ENCODE measurements at places on chromosomes 2 and 18.
A peak's percentile ranks its signal among the peaks of the same experiment; 100 is the strongest.

DNA sequence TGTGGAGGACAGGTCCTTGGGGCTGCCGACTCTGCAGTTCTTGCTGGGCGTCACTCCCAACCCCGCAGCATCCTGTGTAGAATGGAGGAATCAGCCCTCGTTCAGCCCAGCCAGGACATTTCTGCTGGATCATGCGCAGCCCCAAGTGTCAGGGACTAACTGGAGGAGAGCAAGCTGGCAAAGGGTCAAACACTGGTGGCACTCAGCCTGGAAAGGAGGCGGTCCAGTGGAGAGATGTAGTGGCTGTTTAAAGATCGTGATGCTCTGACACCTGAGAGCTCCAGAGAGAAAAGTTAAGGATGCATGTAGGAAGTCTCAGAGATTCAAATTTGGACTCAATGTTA is 63.6 kb upstream of the SH3RF3 start:
- no peak for DNase-seq

GRCh38 chr2:58757971-58758370 is 516.8 kb upstream of the FANCL start:
- no peak for DNase-seq

DNA sequence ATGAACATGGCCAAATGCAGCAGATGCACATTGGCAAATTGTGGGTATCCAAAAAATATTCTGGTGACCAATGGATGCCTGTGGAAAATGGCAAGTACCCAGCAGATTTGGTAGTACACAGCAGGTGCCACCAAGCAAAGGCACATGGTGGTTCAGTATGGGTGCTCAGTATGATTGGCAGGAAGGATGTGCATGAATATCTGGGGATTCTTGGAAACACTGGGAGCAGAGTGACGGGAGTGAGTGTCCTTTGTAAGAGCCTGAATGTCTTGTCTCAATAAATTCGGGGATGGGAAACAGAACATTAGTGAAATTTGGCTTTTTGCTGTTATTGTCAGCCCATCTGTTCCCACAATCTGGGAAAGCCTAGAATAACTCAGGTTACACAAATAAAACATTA is 36.8 kb upstream of the ACADL start:
- DNase-seq = no peak

- no peak for DNase-seq
These were observed 140.5 kb downstream of the TPO start for GRCh38 chr2:1553671-1554295.

DNA sequence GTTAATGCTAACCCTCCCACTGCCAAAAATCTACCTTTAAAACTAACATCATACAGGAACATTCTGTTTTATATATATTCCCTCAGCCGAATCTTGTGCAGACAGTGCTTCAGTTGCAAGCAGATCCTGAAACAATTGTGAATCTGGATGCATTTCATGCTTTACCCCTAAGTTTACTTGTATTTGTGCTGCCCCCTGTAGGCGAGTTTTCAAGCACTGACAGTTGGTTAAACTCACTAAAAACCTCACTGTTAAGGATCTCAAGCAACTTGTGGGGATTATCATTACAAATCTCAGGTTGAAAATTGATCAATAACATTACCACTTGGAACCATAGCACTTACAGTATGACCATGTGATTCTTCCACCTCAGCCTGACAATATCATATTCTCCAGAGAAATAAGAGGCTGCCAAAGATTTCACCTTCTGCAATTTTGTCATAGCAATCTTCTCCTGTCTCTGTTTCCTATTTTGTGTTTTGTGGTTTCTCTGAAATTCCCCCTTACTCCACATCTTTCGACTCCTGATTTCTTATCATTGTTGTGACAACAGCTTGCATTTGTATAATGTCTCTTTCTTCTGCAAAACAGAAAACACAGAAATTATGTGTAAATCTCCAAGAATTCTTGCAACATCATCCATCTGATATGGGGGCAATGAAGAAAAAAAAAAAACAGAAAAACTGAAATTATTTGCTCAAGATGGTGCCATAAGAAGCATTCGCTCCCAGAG is 354.6 kb upstream of the SETBP1 start:
- peak; percentile 50 for DNase-seq

DNA sequence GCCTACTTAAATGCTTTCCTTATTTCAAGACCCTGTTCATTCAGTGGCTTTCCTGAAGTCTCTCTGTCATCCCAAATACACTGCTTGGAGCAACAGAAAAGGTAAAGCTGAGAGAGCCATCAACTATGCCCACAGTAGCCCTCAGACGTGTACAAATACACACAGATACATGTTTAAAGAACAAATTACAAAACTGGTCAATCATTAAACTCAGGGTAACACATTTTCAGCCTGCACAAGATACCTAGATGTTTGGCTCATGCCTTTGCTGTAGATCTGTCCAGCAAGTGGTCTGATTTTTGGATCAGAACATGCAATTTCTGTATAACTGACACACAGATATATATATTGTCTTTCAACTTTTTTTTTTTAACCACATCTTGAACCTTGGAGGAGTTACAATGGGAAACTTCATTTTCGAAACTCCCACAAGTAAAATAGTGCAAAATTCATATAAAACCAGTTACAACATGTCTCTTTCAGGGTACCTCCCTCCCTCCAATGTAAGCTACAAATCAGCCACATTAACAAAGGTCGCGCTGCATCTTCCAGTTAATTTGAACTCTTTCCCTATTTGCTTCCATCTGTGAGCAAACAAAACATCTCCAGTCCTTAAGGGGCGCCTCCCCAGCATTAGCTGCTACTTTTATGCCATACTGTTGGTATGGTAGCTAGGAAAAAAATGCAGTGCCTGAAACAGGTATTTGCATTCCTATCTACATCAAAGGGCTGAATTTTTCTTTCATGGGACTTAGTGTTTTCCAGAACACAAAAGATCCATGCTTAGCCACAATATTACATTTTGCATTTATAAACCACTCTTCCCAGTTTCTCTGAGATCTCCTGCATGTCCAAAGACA is 311.9 kb downstream of the NRXN1 start:
- DNase-seq = no peak

- peak; percentile 97 for DNase-seq
These were observed 105.0 kb upstream of the SMAD7 start for GRCh38 chr18:49055754-49056172.

DNA sequence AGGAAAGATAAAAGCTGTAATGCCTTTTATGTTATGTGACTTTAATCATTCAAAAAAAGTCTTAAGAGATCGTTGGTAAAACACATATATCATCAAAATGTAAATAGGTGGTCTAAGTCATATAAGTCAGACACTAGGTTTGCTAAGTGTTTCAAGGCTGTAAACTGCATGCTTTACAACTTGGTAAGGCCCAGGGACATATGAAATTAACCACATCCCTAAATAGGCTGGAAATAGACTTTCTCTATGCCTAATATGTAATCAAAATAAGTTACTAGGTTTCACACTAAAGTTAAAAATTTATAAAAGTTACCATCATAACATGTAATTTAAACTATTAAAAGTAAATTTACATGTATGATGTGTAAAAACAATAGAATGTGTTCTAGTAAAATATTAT is 946.3 kb upstream of the LRATD1 start:
- DNase-seq = no peak
